ENCODE measurements at places on chromosomes 11 and 22. TPM values are rescaled to one million over a fixed set of nuclear protein-coding genes. Genes with fewer than 3 reads are reported as not detected.
A peak's percentile ranks its signal among the peaks of the same experiment; 100 is the strongest.

DNA sequence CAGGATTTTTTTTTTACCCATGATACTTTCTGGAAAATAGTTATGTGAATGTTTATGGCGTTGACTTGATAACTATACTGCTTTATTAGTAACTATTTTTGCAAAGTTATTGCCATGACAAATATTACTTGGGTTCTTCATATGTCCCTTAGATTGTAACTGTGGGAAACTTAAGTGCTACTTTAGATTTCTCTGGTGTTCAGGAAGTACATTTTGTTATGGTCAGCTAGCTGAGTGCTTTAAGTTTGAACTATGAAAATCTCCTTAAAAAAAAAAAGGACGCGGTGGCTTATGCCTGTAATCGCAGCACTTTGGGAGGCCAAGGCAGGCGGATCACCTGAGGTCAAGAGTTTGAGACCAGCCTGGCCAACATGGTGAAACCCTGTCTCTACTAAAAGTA, 42.8 kb downstream of the CSTPP1 start:
- no peak for DNase-seq
- H3K4me3 ChIP-seq, result no peak overlapping the region

DNA sequence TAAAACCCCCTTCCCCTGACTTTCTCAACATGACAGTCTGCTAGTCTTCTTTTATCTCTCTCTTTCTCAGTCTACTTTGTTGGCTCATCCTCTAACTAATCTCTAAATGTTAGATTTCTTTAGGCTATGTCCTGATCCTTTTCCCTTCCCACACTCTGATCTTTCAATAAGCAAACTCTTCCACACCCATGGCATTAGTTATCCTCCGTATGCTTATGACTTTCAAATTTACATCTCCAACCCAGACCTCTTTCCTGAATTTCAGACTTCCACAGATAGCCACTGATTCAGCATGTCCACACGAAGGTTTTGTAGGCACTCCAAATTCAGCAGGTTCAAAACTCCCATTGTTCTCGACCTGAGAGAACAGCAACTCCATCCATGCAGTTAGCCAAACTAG, 75.6 kb downstream of the LIF start:
- no peak overlapping the region for H3K4me3 ChIP-seq
- no peaks in the 10 kb centered on the region for H3K36me3 ChIP-seq
- DNase-seq, result no peak
- H3K4me1 ChIP-seq, result peaks cover 7% of the 10 kb centered on the region
- H3K27ac ChIP-seq, result no peak overlapping the region

GRCh38 chr11:43947003-43947500, 4.6 kb downstream of the C11orf96 start:
- peaks cover 2% of the 10 kb centered on the region for H3K36me3 ChIP-seq
- DNase-seq, result no peak
- H3K4me1 ChIP-seq, result peaks cover 15% of the 10 kb centered on the region
- no peak overlapping the region for H3K27ac ChIP-seq
- no peak overlapping the region for H3K4me3 ChIP-seq

- no peaks in the 10 kb centered on the region for H3K36me3 ChIP-seq
- peaks cover 39% of the 10 kb centered on the region for H3K27me3 ChIP-seq
- no peak overlapping the region for H3K27ac ChIP-seq
- H3K4me1 ChIP-seq, result peaks cover 7% of the 10 kb centered on the region
- H3K4me3 ChIP-seq, result peak overlapping the region; percentile 60
- DNase-seq, result no peak
Observed at GRCh38 chr22:38454353-38455075, 485 bp downstream of the KCNJ4 start.

GRCh38 chr11:92277871-92278270, 53.3 kb downstream of the FAT3 start:
- H3K4me3 ChIP-seq, result no peak overlapping the region
- H3K4me1 ChIP-seq, result peaks cover 18% of the 10 kb centered on the region
- H3K27me3 ChIP-seq, result no peaks in the 10 kb centered on the region
- H3K36me3 ChIP-seq, result peaks cover 2% of the 10 kb centered on the region
- DNase-seq, result no peak

DNA sequence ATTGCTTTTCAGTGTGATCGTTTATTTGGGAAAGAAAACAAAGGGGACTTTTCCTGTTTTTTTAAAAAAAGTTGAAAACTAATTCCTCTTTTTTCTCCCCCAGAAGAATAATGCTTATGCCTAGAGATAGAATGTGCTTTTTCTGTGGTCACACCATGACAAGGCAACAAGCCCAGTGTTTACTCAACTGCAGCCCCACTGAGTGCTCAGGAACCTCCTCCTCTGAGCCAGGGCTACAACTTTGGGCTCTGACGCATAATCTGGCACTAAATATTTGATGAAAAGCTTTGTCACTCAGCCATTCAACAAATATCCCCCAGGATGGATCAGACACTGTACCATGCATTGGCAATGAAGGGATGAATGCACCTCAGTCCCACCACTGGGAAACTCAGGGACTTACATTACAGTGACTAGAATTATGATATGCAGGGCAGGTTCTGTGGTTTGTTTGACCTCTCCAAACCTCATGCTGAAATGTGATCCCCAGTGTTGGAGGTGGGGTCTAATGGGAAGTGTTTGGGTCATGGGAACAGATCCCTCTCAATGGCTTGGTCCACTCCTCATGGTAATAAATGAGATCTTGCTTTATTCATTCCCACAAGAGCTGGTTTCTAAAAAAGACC, 155.9 kb downstream of the CCDC34 start:
- peaks cover 62% of the 10 kb centered on the region for H3K4me1 ChIP-seq
- no peak overlapping the region for H3K4me3 ChIP-seq
- no peaks in the 10 kb centered on the region for H3K27me3 ChIP-seq
- no peak overlapping the region for H3K27ac ChIP-seq
- peaks cover 4% of the 10 kb centered on the region for H3K36me3 ChIP-seq
- DNase-seq, result no peak

VSIG2 gene
- not detected for total RNA-seq

COMMD9 gene
- 52.5 TPM for total RNA-seq

KRTAP5-8 gene
- not detected for total RNA-seq

Data from chondrocyte (in vitro differentiated cells).